ENCODE measurements at places on chromosomes 1 and 21.

- no peak for DNase-seq
Measured at GRCh38 chr1:145824499-145824842, 471 bp downstream of the POLR3C start.

GRCh38 chr1:49356594-49356993, 579.9 kb upstream of the BEND5 start:
- no peak for DNase-seq

GRCh38 chr1:92879316-92879968, 47.6 kb downstream of the RPL5 start:
- no peak for DNase-seq

DNA sequence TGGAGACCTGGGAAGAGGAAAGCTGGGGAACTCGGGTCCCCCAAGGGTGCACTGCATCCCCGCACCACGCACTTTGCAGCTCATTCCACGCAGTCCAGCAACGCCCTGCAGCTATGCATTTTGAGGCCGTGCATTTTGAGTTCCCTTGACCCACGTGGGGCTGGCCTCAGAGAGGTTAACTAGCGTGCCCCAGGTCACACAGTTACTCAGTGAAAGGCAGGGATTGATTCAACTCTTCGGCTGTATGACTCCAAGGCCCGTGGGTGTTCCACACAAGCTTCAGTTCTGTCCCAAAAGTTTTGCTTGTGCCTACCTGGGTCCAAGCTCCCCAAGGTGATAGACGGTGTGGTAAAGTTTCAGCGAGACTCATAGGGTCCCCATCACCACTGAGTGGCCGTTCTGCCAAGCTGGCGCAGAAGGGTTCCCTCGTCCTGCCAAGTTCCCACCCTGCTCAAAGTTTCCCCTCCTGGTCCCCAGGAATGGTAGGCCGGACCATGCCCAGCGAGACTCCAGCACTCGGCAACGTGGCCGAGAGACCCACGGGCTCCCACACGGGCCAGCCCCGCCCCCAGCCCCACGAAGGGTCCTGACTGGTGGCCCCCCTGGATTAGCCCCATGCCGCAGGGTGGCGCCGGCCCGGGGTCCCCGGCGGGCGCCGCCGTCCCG, 611 bp downstream of the HSPG2 start:
- no peak for DNase-seq

GRCh38 chr1:229181419-229181818, 89.5 kb upstream of the RAB4A start:
- no peak for DNase-seq

DNA sequence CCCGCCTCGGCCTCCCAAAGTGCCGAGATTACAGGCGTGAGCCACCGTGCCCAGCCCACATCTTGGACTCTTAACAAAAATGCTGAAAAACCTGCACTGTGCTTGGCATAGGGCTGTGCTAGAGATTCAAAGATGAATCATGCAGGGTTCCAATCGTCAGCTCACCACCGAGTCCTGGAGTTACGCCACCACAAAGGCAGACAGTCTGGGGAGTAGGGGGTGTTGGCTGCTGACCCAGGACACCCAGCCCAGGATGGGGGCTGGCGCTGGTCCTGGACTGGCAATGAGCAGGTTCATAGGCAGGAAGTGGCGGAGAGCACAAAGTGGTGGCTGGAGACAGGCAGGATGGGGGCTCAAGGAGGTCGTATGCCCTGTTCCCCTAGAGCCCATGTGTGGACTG, 16.0 kb downstream of the PSRC1 start:
- no peak for DNase-seq

DNA sequence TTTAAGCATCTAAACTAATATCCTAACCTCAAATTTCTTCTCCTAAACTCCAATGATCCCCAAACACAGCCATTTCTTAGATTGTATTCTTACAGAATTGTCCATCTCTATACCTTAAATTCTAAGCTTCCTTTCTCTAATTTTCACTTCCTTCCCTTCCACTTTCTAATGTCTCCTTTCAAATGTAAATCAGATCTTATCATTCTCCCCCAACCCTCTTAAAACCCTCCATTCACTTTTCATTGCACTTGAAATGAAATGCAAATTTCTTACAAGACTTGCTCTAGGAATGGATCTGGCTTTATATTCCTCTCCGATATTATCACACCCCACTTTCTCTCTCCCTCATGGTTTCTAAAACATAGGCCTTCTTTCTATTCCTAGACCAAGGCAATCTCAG, 534.6 kb downstream of the LMO4 start:
- no peak for DNase-seq

DNA sequence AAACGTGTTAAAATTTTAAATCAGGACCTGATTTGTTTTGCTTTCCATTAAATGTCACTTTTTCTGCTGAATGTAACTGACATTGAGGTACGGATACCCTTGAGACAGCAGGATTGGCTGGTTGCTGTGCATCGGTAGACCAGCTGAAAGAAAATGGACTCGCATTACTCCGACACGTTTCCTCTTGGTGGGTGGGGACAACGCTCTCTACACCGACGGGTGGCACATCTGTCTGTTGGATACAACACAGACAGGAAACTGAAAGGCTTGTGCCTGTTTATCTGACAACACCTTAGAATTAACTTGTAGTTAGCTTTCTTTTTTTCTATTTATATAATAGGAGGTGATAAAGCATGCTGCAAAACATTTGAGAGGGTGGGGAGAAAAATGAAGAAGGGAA, 19.4 kb downstream of the PRPF38A start:
- DNase-seq = no peak

Measured in substantia nigra (tissue), 51 donors.